Trophoblast cell (in vitro differentiated cells and primary cell): ENCODE measurements at places on chromosomes 2 and 18.

GRCh38 chr2:46480562-46480961 is 1.2 kb downstream of the TMEM247 start:
- DNase-seq, result no peak

GRCh38 chr2:205759257-205759656 is 77.0 kb downstream of the NRP2 start:
- no peak for DNase-seq

DNA sequence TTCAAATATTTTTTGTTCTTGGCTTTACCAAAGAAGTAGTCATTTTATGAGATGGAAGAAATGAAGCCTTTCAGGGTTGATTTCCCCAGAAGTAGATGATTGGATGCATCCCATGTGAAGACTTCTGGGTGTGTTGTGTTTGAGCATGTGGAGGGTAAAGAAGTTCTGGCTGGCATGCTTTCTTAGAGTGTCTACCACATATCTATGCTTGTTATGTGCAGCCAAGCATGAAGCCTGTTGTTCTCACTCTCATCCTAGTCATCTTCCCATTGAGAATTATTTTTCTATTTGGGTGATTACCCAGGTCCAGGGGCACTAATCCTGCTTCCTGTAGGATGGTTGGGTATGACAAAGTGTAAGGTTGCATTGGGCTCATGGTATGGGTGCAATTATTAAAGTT is 472.9 kb downstream of the PTPRM start:
- DNase-seq, result no peak

DNA sequence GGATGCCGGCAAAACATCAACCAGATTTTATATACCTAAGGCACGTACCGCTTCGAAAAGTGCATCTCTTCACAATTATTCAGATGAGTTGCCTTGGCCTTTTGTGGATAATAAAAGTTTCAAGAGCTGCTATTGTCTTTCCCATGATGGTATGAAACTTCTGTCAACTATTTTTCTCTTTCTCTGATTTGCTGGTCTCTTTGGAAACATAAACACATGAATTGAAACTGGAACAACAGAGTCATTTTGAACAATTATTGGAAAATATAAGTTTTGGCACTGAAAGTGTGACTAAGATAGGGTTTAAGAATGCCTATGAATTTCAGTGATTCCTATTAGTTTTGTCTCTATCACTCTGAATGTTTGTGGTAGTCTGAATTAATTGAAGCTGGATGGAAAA is 109.9 kb downstream of the DPP4 start:
- no peak for DNase-seq

GRCh38 chr2:42071791-42072190 is 24.0 kb downstream of the PKDCC start:
- DNase-seq, result no peak
